ENCODE measurements at places on chromosomes 5 and 9.
A peak's percentile ranks its signal among the peaks of the same experiment; 100 is the strongest.

DNA sequence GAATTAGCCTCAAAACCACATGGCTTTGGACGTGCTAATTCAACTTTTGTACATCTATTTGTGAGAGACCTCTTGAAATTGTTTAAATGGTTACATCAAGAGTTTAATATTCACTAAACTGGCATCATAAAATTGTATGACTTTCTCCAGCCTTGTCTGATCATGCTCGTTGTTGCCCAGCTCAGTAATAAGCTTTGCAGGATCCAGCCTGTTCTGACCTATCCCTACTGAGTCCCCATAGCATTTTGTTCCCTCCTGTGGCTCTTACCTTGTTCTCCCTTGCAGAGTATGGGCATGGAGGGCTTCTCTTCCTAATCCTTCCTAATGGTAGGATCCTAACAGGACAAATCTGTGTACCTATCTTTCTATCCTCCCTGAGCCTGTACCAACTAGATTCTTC lies 6.3 kb downstream of the EXOSC3 start:
- no peak for DNase-seq

- DNase-seq = no peak
Observed at GRCh38 chr5:103019804-103020203, 100.1 kb downstream of the GIN1 start.

DNA sequence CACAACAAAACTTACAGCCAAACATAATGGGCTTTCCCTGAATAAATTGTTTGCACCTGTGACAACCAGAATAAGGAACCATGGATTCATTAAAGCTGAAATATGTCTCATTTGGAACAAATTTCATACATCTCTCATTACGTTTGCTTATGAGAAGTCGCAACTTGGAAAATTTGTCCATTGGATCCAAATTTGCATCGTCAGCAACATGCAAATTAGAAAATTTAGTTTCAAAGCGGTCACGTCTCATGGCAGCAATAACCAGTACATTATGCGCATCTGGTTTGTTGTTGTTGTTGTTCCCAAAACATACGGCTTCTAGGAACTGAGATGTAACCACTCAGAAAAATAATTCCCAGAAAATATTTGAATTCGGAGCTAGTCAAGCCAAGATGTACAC lies 1311.5 kb upstream of the CDH6 start:
- no peak for DNase-seq

DNA sequence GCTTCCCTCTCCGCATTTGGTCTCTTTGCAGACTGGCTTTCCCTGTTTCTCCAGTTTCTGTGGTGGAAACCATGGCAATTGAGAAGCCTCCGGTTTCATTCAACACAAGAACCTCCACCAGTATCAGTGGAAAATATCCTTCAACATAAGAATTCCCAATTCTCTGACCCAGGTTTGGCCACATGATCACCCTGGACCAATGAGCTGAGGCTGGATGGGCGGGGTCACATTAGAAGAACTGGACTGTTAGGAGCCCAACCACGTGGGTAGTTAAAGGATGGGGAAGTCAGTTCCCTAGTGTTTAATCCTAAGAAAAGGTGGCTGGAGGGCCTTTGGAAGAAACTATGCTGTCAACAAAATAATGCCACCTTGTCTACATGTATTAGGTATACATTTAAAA lies 336.3 kb downstream of the DMRT2 start:
- no peak for DNase-seq

DNA sequence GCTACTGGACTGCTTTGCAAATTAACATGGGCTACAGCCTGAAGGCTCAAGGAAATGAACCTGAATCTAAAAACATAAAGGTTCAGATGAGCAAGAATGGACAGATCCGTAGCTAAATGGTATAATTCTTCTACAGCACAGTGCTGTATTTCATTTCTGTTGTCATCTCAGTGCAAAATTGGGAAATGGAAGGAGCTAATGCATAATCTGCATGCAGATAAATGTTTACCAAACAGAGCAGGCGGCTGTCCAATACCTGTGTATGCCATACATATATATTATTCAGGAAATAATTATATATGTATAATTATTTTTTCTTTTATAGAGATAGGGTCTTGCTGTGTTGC lies 4.3 kb upstream of the HSPA9 start:
- no peak for DNase-seq

GRCh38 chr9:132670457-132671391 lies at the start of gene GTF3C4:
Gene GTF3C4, plus strand, starts transcription at chr9:132670464. Its CDS starts 135 bp downstream, at chr9:132670599.
- peak; percentile 70 for DNase-seq
